ENCODE measurements at places on chromosomes 7 and 10. TPM values are rescaled to one million over a fixed set of nuclear protein-coding genes. Genes with fewer than 3 reads are reported as not detected.

Gene GHRHR
- not detected for total RNA-seq

Gene FZD1
- 8.3 TPM for total RNA-seq

Gene VWC2
- total RNA-seq = not detected

Gene WIPF3
- not detected for total RNA-seq

Gene BHLHA15
- total RNA-seq = 1.3 TPM

Gene ITIH5
- 0.30 TPM for total RNA-seq

Gene SFTPD
- total RNA-seq = not detected

Gene PKD2L1
- not detected for total RNA-seq

Gene UTF1
- not detected for total RNA-seq

Gene BLNK
- total RNA-seq = not detected

Gene SLC13A1
- not detected for total RNA-seq

Gene HIPK2
- 35.9 TPM for total RNA-seq

Gene MYH16
- under 0.01 TPM for total RNA-seq

Gene WNT2
- 0.97 TPM for total RNA-seq

Gene ANKRD1
- total RNA-seq = 56.1 TPM

Gene LBX1
- total RNA-seq = not detected

Gene THSD7A
- 0.30 TPM for total RNA-seq

Gene LDB3
- total RNA-seq = 0.30 TPM

Gene ADCYAP1R1
- total RNA-seq = not detected

Gene SYT15B
- 1.5 TPM for total RNA-seq

Gene SLC26A3
- total RNA-seq = not detected

Gene LRRC4
- not detected for total RNA-seq

Gene PAX4
- not detected for total RNA-seq

Gene ADAM12
- 360 TPM for total RNA-seq

Gene TFPI2
- total RNA-seq = 649 TPM

Gene PDK4
- total RNA-seq = under 0.01 TPM

Gene SOSTDC1
- 0.05 TPM for total RNA-seq

Gene CLDN4
- 0.89 TPM for total RNA-seq

Gene NPS
- not detected for total RNA-seq

Gene ZNF722
- not detected for total RNA-seq

Gene SAMD9L
- 17.0 TPM for total RNA-seq

Gene BCAP29
- 61.9 TPM for total RNA-seq

Gene ATG9B
- 1.6 TPM for total RNA-seq

Gene ANK3
- 27.5 TPM for total RNA-seq

Gene GRM8
- total RNA-seq = not detected

Gene CRHR2
- not detected for total RNA-seq

Gene ELMO1
- total RNA-seq = under 0.01 TPM
